HCT116 (cell line): ENCODE measurements at places on chromosomes 1 and 21. TPM values are rescaled to one million over a fixed set of nuclear protein-coding genes. Genes with fewer than 3 reads are reported as not detected.

GRCh38 chr1:214518361-214518760 is 33.0 kb downstream of the PTPN14 start:
- DNase-seq: no peak

DNA sequence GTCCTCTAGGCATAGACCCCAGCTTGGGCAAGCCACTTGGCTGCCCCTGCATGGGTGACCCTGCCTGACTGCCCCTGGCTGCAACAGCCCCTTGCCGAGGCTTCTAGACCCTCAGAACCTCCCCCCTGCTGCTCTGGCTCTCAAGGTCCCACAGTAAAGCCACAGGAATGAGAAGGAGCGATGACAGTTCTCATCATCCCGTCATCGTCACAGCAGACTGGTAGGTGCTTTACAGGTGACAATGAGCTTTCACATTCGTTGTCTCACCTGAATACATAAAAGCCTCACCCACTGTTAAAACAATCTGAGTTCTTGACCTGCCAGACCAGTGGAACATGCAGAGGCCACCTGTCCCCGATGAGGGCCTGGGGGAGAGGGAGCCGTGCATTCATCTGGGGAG is 36.0 kb upstream of the GPR157 start:
- DNase-seq: no peak

- DNase-seq: no peak
These were observed 67.1 kb downstream of the LHX9 start for GRCh38 chr1:197984289-197984688.

DNA sequence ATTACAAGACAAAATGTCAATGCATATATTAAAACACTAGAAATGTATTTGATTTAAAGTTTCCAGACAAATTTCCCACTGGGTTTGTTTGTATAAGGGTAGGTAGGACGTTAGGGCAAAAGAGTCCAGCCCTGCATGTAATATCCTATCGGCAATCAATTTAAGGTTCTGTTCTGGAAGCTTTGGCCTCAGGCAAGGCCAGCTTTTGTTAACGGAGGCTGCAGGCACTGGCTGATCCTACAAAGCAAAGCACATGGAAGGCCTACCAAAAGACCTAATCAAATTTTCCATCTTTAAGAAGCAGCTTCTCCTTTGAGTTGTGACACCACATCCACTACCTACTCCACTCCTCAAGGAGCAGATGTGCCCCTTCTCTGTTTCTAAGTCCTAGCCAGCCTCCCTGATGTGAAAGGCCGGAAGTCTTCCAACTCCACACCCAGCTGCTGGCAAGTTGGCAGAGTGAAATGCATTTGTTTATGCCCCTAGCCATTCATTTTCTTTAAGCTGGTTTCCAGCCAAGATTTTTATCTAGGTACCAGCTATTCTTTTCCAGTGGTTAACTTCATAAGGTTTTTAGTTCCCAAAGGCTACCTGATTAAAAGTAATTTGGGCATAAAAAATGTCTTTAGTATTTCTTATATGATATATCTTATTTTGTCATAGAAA is 452.6 kb downstream of the PTBP2 start:
- DNase-seq: no peak

- no peak for DNase-seq
These were observed 126.0 kb upstream of the IPO9 start for GRCh38 chr1:201702936-201703335.

- DNase-seq: no peak
These were observed 779 bp upstream of the DEGS1 start for GRCh38 chr1:224182057-224182865.

DNA sequence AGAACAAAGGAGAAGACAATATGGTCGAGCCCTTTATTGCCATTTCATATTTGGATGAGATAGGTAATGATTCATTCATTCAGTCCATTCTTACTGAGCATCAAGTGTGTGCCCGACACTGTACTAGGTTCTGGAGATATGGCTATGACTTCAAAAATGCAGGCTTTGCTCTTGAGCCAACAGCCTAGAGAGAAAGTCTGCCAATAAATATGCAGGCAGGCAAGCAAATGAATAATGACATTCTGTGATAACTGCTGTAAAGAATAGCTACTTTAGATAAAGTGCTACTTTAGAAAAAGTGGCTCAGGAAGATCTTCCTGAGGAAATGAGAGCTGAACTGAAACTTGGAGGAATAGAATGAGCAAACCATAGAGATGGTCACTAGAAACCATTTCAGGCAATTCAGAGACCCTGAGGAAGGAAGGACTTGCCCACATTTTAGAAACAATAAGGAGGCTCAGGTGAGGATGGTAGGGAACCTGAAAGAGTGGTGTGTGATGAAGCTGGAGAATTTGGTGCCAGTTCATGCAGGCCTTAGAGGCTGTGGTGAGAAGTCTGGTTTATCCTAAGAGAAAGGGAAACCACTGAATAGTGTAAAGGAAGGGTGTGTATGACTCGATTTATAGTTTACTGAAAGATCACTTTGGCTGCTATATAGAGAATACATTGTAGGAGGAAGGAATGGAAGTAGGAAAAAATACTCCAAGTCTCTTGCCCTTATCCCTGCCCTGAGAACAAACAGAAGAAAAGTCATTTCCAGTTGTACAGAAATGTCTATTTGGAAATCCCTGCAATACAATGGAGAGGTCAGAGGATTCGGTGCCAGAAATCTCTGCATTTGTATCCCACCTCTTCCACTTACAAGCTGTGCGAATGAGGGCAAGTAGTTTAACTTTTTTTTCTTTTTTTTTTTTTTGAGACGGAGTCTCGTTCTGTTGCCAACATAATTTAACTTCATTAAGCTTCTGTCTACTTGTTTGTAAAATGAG is 167.9 kb downstream of the VPS13D start:
- no peak for DNase-seq

DNA sequence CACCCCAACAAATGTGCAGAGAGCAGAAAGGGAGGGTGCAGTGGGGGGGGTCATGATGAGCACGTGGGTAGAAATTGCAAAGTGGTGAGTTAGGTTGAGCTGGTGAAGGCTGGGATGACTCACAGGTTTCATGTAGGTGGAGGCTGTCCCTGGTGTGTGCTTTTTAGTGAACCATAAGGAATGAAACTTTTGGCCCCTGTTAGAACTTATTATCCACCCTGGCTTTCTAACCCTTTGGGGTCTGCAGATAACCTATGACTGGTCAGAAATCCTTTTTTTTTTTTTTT is 46.9 kb downstream of the DOP1B start:
- DNase-seq: peak; percentile 59

DNA sequence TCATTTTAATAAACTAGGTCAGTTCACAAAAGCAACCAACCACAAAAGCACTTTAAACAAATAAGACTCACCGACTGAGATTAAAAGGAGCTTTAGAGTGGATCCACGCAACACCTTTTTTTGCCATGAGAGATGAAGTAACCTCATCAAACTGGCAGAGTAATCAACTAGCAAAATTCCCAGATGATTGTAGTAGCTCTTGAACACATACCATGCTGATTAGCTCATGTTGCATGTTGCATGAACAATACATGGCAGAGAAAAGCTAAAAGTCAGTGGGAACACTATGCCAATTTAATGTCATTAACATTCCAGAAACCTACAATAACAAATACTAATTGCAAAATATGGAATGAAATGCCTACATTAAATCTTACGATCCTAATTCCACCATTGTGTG is 4.1 kb downstream of the WARS2 start:
- no peak for DNase-seq

DNA sequence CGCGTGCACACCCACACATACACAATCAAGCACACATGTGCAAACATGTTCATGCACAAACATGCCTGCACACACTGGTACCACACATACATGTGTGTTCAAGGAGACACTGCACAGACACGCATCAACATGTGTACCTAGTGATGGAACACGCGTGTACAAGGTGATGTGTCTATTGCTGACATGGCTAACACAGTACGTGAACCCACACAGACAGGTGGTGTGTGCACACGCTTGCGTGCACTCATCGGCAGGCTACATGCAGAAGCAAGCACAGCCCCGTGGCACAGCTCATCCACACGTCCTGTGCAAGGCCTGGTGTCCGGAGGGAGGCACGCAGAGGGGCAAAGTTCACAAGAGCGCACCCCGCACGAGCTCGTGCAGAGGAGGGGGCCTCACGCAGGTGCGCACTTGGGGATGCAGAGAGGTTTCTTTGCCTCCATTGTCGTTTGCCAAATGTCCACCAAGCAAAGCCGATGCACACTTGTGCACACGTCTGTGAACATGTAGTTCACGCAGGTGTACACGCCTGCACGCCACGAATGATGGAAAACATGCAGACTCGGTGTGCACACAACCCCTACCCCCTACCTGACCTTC is 969 bp downstream of the ACAP3 start:
- no peak for DNase-seq

DNA sequence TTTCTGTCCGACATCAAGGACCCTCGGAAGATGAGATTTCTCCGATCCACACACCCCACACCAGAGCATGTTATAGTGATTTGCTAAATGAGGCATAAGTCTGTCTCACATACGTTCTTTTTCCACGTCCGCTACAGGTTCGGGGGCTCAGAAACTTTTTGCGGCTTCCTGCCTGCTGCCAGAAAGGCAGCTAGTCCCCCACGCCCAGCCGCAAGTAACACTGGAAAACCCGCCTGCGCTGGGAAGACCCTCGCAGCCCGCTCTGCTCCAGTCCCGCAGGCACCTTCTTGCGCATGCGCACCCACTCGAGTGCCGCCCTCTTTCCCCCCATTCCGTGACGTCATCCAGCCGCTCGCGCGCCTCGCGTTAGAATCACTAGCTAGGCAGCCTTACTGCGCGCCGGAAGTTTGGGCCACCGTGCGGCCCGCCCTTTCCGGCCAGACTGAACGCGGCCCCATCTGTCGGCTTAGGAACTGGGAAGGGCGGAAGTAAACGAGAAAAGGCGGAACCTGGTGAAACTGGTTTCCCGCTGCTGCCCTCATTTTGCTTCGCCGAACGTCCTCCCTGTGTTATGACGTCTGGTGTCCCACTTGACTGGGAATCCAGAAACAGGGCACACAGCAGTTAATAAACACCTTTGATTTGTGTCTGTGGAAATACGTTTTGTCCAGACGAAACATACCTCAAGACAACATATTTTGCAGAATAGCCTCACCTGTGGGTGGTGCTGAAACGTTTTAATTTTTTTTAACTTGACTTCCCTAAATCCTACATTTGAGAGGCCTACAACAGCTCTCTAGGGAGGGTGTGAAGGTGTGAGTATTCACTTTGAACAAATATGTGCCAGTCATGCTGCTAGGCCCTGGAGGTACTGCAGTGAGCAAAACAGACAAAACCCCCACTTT is at the start of gene C1orf74:
C1orf74 (minus strand) TSS at position 295 of the 905 bp plus-strand sequence. CDS start 925 bp downstream, outside the sequence.
- DNase-seq: peak; percentile 93

GRCh38 chr21:40049031-40049930 is 182.0 kb downstream of the PCP4 start:
- DNase-seq: no peak

- no peak for DNase-seq
These were observed 488.6 kb upstream of the RGS18 start for GRCh38 chr1:191669629-191670028.

DNA sequence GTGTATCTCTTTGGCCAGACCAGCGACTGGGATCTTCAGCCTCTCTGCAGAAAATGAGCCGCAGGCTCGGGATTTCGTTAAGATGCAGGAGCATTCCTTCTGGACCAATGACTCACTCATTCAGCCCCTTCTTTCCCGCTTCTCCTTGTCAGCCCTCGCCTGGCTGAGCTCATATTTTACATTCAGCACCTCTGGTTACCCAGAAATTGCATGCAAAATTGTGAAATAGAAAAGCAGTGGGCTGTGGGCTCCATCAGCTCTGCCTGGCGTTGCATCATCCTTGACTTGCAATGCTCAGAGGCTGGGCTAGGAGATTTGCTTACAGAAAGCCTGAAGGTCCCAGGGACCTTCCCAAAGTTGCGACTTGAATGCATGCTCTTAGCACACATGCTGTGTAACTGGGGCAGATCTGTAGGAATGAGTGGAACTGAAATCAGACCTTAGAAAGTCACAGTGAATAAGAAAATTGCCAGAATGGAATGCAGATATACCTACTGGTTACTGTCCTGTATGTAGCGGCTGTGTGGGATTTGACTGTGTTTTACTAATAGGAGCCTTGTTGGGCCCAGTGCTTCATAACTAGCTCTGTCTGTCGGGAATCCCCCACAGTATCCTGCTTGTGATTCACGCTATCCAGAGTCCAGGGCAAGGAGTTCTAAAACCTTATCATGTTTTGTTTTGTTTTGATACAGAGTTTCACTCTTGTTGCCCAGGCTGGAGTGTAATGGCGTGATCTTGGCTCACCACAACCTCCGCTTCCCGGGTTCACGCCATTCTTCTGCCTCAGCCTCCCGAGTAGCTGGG is 444.8 kb downstream of the KIF26B start:
- no peak for DNase-seq

DNA sequence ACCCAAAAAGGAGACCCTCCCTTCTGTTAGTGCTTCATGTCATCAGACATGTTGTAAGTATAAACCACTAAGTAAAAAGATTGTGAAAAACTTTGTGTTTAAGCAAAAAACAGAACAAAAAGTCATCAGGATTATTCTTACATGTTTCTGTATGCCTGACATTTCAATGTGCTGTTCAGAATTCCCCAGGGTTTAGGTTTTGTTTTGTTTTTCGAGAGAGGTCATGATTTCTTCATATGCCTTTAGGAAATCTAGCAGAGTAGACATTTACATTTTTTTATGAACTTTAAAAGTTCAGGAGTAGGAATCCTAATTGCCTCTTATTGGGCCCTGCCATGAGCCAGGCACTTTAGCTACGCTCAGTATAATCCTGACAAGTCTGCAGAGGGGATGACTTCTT is 85.3 kb downstream of the VPS13D start:
- no peak for DNase-seq

DNA sequence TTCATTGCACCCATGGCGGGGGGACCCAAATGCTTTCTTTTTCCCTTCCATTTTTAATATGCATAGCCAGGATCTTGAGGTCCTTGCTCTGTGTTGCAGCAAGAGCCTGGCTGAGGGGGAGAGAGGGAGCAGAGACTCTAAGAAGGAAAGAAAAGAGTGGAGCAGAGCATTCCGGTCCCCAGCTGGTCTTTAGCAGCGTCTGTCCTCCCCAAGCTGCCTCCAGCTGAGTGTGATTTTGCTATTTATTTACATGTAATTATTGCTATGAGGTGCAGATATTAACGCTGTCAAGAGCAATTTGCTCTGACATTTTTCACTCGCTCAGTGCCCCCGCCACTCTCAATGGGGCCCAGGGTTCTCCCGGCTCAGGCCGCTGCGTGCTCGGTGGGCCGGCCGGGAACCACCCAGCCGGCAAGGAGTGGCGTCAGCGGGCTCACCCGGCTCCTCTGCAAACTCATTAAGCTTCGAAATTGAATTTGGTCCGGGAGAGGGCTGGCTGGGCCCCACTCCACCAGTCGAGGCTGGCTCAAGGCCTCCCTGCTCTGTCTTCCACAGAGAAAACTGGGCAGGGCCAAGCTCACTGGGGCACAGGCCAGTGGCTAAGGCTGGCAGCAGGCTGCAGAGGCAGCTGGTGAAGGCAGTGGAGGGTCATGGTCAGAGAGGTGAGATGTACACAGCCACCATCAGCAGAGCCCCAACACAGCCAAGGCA is 93.2 kb downstream of the PAX7 start:
- DNase-seq: no peak

TMEM200B gene
- 11.3 TPM for total RNA-seq

SPRR1B gene
- total RNA-seq: 0.66 TPM

RO60 gene
- 69.5 TPM for total RNA-seq

S100A9 gene
- 0.59 TPM for total RNA-seq

CFHR1 gene
- total RNA-seq: 0.34 TPM

KRTAP19-1 gene
- total RNA-seq: not detected

DNMT3L gene
- total RNA-seq: not detected

FBLIM1 gene
- total RNA-seq: 6.0 TPM
